ENCODE measurements at places on chromosomes 3 and 15.

DNA sequence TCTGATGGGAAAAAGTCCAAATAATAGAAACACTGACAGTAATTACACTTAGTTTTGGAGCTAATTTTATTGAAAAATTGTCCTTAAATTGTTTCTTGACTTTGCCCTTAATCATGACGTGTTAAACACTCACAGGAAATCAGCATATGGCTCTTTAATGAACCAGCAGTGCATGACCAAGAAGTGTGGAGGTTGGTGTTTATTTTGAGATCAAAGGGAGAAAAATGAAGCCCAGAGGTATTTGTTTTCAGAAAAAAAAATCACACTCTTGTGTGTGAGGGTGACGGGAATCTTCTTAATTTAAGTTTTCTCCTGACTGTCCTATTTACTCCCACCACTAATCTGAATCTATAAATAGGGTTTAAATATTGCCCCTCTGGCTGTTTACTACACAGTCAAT lies 28.8 kb upstream of the SYNM start:
- no peak for DNase-seq

- DNase-seq: peak; percentile 9
Observed at GRCh38 chr15:39860200-39860599, 59.9 kb downstream of the GPR176 start.

DNA sequence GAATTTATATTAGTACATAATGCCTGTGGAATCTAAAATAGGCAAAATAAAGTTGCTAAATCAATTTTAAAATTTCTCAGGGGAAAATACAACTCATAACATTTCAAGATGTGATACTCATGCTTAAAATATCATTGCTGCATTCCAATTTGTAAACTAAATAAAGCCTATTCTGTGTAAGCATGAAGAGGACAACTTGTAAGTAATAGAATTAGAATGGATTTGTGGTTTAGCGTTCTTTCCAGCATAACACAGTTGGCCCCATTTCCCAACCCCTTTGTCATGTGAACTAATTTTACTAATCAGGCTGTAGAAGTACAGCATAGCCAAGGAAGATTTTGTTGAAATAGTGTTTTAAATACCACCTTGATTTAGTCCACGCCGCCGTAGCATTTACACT lies 437.2 kb downstream of the SI start:
- peak; percentile 2 for DNase-seq

DNA sequence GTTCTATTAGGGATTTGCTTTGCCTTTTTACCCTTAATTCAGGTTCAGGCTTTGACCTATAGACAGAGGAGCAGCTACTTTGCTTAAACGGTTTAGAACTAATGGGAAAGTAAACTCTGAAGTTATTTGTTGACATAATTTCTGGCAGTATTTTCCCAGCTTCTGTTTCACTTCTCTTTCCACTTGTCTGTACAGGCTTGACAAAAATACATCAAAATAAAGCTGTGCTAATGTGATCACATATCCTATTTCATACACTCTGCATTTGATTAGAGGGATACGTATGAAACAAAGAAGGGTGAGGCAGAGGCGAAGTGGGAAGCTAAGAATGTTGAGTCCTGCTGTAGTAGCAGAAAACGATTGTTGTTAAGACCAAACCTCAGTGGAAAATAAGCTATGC lies 389.1 kb upstream of the RARB start:
- DNase-seq: peak; percentile 9

GRCh38 chr3:7504886-7505775 lies 644.2 kb downstream of the GRM7 start:
- peak; percentile 85 for DNase-seq

DNA sequence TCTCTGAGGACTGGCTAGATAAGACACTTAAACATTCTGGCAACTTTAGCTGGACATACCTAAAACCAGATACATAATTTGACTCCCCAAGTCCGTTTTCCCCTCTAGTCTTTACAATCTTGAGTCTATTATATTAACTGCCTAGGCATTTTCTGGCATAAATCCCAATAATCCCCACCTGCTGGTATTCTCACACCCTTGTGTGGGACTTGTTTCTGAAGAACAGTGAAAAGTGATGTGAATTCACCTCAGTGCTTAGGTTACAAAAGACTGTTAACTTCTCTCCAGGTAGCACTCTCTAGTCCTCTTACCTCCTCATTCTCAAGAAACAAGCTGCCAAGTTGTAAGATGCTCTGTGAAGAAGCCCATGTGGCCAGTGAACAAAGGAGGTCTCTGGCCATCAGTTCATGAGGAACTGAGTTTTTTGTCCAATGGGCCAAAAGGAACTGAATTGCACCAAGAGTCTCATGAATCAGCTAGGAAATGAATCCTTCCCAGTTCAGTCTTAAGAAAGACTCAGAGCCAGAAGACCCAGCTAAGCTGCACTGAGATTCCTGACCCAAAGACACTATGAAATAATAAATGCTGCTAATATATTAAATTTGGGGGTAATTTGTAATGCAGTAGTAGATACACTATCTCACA lies 4.1 kb downstream of the OSBPL11 start:
- no peak for DNase-seq

DNA sequence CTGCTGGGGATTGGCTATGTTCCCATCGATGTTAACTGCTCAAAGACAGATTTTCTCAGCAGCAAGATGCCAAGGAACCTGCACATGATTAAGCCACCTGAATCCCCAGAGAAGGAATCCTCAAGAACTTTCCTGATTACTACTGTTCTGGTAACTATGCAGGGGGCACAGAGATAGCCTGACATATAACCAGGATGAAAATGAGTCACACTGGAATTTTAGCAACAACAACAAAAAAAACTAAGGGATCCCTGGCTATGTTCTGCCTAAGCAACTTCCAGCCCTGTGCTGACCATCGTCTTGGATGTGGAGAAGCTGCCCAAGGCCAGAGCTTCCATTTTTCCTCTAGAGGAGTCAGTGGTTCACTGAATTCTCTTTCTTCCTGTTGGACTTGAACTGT lies 13.8 kb downstream of the RIOX2 start:
- DNase-seq: no peak

GRCh38 chr3:64163755-64164148 lies 61.5 kb downstream of the PRICKLE2 start:
- peak; percentile 77 for DNase-seq

DNA sequence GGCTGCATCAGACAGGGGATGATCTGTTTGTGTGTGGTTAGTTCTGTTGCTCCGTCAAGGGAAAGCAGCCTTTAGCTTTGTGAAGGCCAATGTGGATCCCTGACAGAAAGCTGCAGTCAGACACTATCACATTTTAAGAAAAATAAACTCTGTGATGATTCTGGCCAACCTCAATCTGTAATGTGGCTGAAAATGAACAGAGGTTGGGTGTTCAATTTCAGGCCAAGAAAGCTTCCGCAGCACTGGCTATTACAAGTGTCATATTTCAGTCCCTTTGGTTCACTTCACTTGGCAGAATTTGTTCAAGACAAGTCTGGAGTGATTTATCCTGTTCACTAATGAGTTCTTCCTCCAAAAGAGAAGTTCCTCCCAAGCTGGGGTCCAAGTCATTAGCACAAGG lies 571.8 kb upstream of the IL12A start:
- DNase-seq: no peak

- DNase-seq: no peak
Observed at GRCh38 chr3:30140356-30141075, 465.9 kb upstream of the TGFBR2 start.

- no peak for DNase-seq
Observed at GRCh38 chr3:51860703-51861665, at the start of gene IQCF2. TSS of gene IQCF2 (plus strand) at chr3:51861615. CDS start at chr3:51861667, 52 bp downstream.

GRCh38 chr3:183307749-183308148 lies 54.7 kb downstream of the B3GNT5 start:
- DNase-seq: no peak

GRCh38 chr15:88994286-88994685 lies 81.1 kb upstream of the MFGE8 start:
- no peak for DNase-seq

GRCh38 chr3:79761441-79761840 lies 6.4 kb downstream of the ROBO1 start:
- DNase-seq: no peak

GRCh38 chr3:53721187-53722119 lies 124.8 kb downstream of the CHDH start:
- no peak for DNase-seq

DNA sequence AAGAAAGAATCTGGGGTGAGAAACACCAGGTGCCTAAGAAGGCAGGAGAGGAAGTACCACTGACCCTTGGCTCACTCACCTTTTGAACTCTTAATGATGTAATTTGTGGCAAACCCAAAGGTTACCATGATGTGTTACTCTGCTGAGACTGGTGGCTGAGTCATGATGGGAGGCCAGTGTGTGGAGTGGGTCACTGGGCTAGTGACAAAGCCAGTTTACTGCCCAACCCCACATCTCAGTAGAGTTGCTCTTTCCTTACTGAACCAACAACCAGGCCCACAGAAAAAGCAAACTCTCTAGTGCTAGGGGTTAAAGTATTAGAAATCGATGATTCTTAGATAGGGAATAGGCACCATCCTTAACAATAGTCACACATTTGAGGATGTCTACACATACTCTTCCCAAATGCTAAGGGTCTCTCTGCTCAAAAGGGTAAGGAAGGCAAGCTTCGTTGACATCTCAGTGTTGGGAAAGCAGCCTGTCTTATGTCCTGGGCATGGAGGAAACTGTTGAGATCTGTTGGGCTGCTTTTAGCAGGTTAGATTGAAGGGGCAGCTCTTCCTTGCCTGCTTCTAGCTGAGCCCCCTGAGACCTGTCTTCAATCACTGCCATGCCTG lies 3.1 kb downstream of the RBP2 start:
- DNase-seq: no peak

GRCh38 chr3:67033079-67033478 lies 35.0 kb downstream of the KBTBD8 start:
- no peak for DNase-seq

- peak; percentile 10 for DNase-seq
Observed at GRCh38 chr3:124467980-124468902, 262.0 kb upstream of the UMPS start.

- DNase-seq: no peak
Observed at GRCh38 chr3:3551981-3552380, 247.2 kb upstream of the LRRN1 start.

- DNase-seq: no peak
Observed at GRCh38 chr15:95409211-95409610, 921.3 kb upstream of the NR2F2 start.

- DNase-seq: no peak
Observed at GRCh38 chr3:157042226-157042625, 117.7 kb downstream of the CCNL1 start.

DNA sequence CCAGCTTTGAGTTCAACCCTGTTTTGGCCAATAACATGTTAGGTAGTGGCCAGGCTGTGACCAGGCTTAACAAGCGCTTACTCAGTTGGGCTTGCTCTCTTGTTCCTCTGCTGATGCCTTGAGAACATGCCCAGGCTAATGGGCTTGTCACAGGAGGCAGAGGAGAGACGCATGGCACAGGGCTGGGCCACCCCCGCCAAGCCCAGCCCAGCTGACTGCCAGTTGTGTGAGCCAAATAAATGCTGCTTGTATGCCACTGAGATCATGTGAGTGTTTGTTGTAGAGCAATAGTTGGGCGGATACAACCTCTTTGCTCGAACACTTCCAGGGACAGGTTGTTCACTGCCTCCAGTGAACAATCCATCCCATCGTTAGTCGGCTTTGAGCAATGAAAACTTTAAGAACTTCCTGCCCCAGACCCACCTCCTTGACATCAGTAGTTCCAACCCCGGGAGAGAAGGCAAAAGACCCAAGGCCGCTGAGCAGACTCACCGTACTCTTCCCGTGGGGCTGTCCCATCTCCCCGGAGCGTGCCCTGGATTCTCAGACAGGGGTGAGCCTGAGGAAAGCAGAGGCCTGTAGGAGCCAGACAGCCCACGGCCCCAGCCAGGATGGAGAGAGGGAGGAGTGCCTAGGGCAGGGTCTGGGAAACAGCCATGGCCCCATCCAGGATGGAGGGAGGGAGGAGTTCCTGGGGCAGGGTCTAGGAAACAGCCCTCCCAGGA lies 4.1 kb downstream of the PLA2G4F start:
- no peak for DNase-seq

DNA sequence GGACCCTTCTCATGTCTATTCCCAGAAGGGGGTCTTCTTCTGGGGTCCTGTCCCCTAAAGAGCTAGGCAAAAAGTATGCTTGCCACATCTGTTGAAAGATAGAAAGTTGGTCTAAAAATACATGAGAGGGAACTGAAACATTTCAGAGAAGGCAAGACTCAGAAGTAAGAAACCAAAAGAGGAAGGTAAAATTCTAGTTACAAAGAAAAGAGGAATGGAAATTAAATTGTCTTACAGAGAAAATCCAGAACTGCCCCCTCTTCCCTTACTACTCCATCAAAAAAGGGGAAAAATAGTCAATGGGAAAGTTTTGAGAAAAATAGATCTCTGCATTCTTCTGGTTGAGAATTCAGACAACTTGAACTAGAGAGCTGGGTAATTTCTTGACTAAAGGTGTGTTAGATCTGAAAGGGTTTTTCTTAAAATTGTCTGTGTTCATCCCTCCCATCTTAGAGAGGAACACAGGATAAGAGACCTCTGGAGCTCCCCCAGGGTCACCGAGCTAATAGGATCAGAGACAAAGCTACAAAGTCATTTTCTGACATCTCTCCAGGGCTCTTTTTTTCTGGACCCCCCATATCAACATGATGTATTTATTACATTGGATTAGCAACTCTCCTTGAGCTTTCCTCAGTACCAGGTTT lies 32.3 kb upstream of the CCR2 start:
- no peak for DNase-seq

DNA sequence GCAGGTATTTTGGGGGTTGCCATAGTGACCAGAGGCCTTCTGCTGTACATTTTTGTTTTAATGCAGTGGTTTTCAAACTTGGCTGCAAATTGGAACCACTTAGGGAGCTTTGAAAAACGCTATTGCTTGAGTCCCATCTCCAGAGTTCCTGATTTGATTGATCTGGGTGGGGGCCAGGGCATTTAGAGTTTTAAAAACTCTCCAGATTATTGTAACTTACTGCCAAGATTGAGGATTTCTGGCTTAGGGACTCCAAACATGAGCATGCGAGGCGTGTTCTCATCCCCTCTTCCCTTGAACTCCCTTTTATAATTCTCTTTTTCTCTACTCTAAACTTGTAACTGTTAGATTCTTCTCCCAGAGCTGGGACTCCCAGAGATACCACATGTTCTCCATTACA lies 340.8 kb upstream of the SUCLG2 start:
- DNase-seq: no peak

DNA sequence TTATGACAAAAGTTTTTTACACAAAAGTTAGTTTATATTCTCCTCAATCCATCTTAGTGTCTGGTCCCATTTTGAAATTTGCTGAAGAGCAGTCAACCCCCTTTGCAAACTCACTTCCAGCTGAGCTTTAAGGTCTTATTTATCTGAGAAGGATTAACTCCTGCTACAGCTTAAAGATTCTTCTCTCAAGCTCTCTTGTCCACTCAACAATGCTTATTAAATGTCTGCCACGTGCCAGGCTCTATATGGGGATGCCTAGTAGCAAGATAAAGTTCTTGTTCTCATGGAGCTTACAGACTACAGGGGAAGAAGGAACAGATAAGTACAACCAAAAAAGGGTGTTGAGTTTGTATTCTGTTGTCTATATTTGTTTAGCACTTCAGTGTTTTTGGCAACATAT lies 18.7 kb downstream of the TMPRSS7 start:
- no peak for DNase-seq

- no peak for DNase-seq
Observed at GRCh38 chr3:49629866-49630265, 44.3 kb upstream of the APEH start.

All from fibroblast of the conjunctiva (primary cell).